GM10248 (cell line): ENCODE measurements at places on chromosomes 5 and 9.

DNA sequence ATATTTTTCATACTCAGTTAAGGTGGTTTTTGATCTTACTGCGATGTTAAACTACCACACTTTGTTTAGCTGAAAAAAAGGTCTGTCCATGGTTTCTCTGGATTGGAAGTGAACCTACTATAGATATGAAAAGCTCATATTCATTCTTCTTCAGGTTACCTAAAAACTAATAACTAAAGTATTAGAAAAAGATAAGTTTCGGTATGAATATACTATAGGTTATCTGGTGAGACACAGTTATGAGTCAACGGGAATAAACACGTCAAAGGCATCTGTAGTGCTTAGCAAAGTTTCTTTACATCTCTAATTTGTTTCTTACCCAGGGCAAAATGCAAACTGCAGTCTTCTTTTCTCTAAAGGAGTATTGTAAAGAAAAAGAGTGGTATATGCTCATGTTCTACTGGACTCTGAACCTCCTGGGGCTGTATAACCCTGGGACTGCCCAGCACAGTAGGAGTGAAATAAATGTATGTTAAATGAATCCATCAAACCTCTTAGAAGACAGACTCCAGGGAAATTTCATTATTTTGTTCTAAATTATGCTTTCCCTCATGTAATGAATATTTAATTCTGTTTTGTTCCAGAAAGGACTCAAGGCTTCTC is 521.9 kb downstream of the PDE4D start:
- no peak for DNase-seq

GRCh38 chr5:169112016-169112415 is 188.9 kb downstream of the SLIT3 start:
- no peak for DNase-seq

DNA sequence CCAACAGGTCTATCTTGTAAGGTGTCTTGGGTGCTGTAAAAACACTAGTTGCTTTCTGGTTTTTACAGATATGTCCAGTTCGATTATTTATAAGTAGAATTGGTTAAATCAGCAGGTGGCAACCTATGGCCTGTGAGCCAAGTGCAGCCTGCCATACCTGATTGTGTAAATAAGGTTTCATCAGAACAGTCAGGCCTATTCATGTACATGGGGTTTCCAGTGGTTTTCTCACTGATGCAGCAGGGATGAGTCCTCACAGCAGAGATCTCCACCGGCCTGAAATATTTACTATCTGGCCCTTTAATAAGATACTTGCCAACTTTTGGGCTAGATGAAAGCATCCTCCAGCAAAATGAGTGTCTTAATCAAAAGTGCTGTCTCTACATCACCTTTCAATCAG is 132.9 kb upstream of the ICE1 start:
- no peak for DNase-seq

DNA sequence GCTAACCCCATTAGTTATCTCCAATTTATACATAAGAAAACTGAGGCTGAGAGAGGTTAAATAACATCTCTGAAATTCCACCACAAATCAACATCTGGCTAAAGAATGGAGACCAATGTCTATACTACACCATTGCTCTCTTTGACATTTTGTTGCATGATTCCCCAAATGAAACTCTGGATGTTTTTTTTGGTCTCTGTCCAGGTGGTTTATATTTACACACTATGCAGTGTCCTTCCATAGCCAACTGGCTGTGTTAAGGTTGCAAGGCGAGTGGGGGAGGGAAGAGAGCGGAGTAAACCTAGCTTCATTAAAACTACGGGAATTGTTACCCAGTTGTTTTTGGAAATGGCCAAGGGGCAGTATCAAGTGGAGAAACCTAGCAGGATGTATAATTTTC is 67.2 kb downstream of the KIF4B start:
- DNase-seq = no peak

DNA sequence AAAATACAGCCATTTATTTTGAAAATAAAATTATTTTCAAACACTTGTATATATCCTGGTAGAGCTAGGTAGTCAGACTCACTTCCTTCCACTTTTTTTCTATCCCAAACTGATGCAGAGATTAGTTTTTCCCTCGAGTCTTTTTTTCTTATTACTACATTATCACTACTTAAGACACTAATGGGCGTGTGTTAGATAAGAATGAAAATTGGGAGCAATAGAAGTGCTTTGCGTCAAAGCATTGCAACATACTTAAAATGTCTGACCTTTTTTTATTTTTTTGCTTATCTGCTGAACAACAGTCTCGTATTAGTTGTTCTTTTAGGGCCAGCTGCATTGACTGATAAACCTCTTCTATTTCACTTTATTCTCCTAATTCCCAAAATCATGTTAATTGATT is 1278.7 kb downstream of the CDH12 start:
- no peak for DNase-seq

DNA sequence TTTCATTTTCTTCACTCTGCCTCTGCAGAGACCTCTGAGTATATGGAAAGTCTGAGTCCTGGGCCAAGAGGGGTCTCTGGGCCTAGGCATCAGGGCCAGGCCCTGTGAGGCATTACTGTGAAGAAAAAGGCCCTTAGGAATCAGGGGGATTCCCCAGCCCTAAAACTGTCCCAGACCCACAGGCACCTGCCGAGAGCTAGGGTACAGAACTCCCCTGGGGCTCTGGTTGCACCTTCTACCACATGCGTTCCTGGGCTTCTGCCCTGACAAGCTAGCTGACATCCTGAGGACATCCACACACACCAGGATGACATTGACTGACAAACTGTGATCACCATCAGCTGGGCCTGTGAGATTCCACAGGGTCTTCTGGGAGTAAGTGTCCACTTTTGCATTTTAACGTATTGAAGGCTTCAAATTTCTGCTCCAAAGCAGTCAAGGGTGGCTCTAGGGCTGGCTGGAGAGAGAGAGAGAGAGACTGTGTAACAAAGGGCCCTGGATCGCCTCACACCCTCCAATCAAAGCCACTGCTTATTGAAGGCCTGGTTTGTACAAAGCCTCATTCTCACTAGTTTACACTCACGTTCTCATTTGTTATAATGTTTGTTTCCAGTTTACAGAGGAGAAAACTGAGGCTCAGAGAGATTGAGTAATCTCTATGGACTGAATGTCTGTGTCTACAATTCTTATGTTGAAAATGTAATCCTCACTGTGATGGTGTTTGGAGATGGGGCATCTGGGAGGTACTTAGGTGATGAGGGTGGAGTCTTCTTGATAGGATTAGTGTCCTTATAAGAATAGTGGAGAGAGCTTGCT is 45.1 kb downstream of the TGFBI start:
- peak; percentile 38 for DNase-seq

DNA sequence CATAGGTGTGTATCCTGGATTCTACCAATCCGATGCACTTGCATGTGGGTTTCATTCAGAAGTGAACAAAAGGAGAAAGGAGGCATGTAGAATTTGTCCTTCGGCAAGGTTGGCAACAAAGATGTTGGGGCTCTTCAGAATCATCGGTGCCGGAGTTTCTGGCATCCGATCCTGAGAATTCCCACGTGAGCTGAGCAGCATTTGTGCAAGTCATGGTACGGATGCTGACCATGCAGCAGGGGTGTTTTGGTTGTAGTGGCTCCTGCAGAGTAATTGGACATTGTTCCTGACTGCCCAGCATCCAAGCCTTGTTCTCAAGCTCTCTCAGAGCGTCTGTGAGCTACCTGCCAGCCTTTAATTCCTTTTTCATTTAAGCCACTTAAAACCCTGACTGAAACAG is 19.0 kb upstream of the POC5 start:
- no peak for DNase-seq

DNA sequence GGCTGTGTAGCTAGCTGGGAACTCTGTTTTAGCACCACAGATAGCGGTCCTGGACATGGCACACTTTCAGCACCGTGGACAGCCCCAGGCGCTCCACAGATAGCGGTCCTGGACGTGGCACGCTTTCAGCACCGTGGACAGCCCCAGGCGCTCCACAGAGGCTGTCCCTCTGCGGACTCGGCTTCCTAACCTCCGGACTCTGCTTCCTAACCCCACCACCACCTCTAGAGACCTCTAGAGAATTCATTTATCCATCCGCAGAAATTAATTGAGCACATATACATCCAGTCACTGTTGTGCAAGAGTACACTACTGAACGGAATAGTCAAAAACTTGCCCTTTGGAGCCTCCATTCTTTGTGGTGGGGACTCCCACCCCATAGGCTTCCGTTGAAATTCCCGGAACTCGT is 27.4 kb downstream of the UNC5A start:
- DNase-seq = peak; percentile 73

DNA sequence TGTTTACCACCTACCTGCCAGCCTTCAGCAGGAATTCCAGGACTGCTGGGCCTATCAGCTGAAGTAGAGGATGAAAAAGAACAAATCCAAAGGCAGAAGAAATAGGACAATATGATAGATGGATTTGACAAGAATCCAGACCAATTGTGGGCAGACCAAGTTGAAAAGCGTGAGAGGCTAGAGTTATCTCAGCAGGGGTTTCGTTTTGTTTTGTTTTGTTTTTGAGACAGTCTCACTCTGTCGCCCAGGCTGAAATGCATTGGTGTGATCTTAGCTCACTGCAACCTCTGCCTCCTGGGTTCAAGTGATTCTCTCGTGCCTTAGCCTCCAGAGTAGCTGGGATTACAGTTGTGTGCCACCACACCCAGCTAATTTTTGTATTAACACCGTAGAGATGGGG is 113.2 kb downstream of the PALM2AKAP2 start:
- no peak for DNase-seq

- no peak for DNase-seq
These were observed 241.5 kb upstream of the PAPPA start for GRCh38 chr9:115912086-115912485.

DNA sequence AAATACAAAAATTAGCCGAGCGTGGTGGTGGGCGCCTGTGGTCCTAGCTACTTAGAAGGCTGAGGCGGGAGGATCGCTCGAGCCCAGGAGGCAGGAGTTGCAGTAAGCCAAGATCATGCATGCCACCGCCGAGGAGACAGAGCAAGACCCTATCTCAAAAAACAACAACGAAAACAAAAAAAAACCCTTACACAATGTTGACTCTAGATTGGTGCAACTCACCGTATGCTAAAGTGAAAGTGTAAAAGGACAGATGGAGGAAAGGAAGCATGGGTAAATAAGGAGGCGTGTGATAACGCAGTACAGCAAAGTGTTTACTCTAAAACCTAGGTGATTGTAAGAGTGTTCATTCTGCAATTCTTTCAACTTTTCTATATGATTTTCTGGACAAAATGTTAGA is 15.9 kb upstream of the RUFY1 start:
- peak; percentile 48 for DNase-seq

GRCh38 chr9:33445389-33446239 is 1.8 kb downstream of the AQP3 start:
- no peak for DNase-seq

- no peak for DNase-seq
These were observed 24.4 kb downstream of the NCS1 start for GRCh38 chr9:130196643-130197042.

GRCh38 chr5:67038817-67039603 is 157.6 kb downstream of the CD180 start:
- no peak for DNase-seq

- no peak for DNase-seq
These were observed 167.6 kb upstream of the TMEM161B start for GRCh38 chr5:88436290-88436689.

DNA sequence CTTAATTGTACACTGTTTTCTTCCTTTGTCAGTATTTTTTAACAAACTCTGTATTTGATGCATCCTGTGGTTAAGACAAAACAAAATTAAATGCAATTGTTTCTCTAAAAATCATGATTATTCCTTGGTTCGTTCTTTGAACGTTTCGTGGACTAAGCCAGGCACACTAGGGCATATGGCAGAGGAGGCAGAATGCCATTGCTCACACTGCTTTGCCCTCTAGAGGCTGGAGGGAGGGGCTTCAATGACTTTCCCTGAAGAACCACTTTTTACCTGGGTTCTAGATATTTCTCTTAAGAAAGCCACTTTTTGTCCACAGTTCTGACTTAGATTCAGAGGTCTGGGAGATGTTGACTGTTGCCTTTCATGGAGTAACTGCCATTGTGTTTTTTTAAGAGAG is 236.2 kb upstream of the ADAMTSL1 start:
- DNase-seq = no peak

DNA sequence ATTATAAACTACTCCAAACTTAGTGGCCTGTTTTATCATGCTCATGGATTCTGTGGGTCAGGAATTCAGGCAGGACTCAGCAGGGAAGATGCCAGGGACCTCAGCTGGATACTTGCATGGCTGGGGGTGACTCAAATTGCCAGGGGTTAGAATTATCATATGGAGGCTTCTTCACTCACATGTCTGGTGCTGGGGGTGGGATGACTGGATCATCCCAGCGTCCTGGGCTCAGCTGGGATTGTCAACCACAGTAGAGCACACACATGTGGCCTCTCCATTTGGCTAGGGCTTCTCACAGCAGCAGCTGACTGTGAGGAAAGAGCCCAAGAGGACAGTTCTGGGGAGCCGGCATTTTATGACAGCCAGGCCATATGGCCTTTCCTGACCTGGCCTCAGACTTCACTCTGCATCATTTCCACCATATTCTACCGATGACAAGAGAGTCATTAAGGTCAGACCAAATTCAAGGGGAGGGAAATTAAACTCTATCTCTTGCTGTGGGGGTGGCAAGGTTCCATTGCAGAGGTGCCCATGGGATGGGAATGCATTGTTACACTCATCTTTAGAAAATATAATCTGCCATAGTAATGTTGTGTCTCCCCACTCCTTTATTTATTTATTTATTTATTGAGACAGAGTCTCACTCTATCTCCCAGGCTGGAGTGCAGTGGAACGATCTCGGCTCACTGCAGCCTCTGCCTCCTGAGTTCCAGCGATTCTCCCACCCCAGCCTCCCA is 5.2 kb upstream of the GRK6 start:
- DNase-seq = no peak

DNA sequence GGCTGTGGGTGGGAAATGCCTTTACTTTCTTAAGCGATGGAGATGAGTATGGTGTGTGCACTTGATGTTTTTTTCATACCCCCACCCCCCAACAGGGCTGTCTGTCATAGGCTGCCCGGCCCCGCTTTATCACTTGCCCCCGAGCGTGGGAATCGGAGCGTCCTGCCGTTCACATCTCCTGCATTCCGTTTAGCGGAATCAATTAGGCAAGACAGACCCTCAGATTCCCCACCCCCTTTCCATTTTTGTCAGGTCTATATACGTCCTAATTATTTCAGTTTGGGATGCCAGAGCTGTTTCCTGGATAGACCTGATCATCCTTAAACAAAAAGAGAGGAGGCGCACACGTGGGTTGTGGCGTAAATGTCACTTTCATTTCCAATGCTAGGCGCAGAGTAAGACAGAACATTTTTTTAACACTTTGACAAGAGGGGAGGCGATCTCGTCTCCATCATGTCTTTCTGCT is 217.2 kb downstream of the MEF2C start:
- no peak for DNase-seq

- no peak for DNase-seq
These were observed 47.4 kb downstream of the RNF180 start for GRCh38 chr5:64213011-64213410.

DNA sequence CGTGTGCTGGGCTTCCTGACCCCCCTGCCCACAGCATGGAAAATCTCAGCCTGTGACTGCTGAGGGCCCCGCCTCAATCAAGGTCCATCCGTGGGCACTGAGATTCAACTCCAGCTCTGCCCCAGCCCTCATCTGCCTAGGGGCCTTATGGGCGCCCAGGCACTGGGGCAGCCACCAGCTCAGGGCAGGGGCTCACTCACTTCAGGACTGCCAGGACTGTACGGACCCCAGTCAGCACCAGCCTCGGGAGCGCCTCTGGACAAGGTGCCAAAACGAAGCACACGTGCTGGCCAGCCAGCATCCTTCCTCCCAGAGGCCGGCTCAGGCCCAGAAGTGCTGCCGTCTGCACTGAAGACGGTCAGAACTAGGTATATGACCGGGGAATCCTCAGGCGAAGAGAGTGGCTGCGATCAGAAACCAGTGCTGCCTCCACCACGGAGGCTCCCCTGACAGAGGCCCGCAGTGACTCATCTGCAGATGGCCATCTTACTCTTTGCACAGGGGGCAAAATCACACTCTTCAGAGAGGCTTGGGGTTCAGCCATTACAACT is 19.6 kb downstream of the CLPTM1L start:
- DNase-seq = no peak
